ENCODE measurements at places on chromosomes 3 and 15.

DNA sequence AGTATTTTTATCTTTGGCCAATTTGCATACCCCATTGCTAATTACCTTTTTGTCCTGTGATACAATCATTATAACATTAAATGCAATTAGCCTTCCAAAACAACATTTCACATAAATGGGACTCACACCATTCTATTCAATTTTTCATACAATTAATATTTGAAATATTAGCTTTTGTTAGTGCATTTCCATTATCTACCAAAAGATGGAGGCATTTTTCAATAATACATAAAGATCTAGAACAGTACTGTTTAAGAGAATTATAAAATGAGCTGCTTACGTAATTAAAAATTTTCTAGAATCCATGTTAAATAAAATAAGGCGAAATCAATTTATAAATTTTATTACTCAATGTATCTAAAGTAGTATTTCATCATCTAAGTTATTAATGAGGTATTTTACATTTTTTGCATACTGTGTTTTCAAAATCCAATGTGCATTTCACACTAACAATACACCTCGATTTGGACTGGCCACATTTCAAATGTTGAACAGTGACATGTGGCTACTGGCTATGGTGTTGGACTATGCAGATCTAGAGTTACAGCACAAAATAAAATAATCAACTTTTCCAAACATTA, 74.3 kb downstream of the TJP1 start:
- DNase-seq, result no peak

- no peak for DNase-seq
These were observed 61.7 kb upstream of the AKAP13 start for GRCh38 chr15:85318732-85319076.

GRCh38 chr3:40070816-40071215, 238.7 kb upstream of the EIF1B start:
- no peak for DNase-seq

DNA sequence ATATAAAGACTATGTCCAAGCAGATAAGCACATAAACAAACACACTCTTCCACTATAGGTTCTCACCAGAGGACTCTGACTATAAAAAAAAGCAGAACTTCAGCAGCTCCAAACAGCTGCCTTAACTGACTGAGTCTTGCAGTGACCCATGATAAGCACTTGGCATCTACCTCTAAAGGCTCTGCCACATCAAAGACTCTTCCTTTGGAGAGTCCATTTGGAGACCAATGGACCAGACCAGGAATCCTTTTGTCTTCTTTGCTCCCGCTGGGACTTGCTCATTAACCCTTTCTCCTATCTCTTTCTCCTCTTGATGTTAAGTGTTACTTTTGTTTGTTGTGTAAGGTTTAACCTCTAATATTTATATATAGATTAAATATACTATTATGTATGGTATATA, 424.1 kb downstream of the RSL24D1 start:
- DNase-seq, result no peak

- DNase-seq, result peak; percentile 86
These were observed 680 bp downstream of the GOLIM4 start for GRCh38 chr3:168094877-168095610.

- DNase-seq, result peak; percentile 91
These were observed 4.5 kb downstream of the FAM131A start for GRCh38 chr3:184341925-184342324.

GRCh38 chr3:150098621-150099020, 127.9 kb upstream of the PFN2 start:
- DNase-seq, result no peak

- DNase-seq, result no peak
These were observed 27.9 kb downstream of the CD276 start for GRCh38 chr15:73712107-73712506.

GRCh38 chr15:62534996-62535395, 369.9 kb upstream of the C2CD4B start:
- no peak for DNase-seq

Data from upper lobe of right lung (tissue), 1 donor.